CD4-positive, alpha-beta T cell treated with Interleukin-17A for 1 hour (primary cell): ENCODE measurements at places on chromosomes 7 and 10.

GRCh38 chr7:34846976-34847375, 189.0 kb downstream of the NPSR1 start:
- DNase-seq = no peak

DNA sequence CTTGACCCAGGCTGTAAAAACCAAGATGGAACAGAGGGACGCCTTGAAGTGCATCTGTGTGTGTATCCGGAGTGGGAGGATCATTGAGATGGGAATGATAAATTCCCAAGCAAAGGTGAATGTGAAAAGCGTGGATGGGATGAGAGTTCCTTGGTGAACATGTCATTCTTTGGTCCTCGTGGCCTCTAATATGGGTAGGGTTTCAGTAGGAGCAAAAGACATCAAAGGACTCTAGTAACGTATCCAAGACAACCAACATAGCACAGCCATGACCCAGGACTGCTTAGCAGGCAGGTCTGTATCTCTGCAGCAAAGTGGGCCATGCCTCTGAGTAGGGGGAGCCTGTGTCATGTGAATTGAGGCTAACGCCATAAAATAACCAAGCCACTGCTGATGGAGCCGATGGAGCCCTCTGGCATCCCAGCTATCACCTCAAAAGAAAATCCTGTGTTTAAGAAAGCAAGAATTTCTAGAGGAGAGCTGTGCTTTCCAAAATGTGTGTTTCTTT, 98.6 kb downstream of the CCDC3 start:
- DNase-seq = no peak

- peak; percentile 65 for DNase-seq
Measured at GRCh38 chr7:32942415-32943251, 14.6 kb upstream of the FKBP9 start.

DNA sequence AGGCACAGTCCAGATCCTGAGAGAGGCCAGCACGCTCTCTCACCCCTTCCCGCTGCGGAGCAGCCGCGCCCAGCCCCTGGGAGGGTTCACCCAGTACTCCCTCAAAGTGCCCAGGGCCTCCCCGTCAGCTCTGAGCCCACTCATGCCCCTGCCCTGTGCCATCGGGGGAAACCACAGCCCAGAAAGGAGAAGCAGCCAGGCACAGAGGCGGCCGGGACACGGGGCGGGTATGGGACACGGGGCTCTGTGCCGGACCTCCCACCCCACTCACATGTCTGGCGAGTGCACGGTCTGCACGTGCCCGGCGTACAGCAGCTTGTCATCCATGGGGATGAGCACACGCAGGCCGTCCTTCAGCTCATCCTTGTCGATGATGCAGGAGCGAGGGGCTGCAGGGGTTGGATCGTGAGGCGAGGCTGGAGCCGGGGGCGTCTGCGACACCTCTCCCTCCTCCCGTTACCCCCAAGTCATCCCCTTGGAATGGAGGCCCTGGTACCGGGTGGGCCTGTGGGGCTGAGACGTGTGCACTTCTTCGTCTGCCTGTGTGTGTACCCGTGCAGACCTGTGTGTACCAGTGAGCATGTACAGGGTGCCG, 38.2 kb downstream of the SLC29A4 start:
- no peak for DNase-seq

- DNase-seq = no peak
Measured at GRCh38 chr10:129909080-129909479, 55.0 kb downstream of the EBF3 start.

DNA sequence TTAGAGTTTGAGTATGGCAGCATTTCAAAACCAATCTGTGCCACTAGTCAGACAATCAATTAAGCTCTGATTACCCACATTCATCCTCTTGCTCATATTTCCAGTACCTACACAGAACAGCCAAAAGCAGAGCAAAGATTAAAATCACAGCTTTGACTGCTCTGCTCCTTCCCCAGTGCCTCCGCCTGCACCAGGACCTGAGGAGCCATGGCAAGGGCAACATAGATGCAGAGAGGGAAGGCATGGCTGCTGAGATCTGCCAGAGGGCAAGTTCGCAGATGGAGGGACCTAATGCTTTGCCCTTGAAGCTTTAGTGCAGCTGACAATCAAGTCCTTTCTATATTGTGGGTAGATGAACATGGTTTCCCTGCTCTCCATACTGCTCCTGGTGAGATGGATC, 148.1 kb downstream of the HTR7 start:
- DNase-seq = no peak
